Chondrocyte (in vitro differentiated cells): ENCODE measurements at places on chromosomes 2 and 18. TPM values are rescaled to one million over a fixed set of nuclear protein-coding genes. Genes with fewer than 3 reads are reported as not detected.

TUBA4B gene
- not detected in 3 replicates for total RNA-seq

DNA sequence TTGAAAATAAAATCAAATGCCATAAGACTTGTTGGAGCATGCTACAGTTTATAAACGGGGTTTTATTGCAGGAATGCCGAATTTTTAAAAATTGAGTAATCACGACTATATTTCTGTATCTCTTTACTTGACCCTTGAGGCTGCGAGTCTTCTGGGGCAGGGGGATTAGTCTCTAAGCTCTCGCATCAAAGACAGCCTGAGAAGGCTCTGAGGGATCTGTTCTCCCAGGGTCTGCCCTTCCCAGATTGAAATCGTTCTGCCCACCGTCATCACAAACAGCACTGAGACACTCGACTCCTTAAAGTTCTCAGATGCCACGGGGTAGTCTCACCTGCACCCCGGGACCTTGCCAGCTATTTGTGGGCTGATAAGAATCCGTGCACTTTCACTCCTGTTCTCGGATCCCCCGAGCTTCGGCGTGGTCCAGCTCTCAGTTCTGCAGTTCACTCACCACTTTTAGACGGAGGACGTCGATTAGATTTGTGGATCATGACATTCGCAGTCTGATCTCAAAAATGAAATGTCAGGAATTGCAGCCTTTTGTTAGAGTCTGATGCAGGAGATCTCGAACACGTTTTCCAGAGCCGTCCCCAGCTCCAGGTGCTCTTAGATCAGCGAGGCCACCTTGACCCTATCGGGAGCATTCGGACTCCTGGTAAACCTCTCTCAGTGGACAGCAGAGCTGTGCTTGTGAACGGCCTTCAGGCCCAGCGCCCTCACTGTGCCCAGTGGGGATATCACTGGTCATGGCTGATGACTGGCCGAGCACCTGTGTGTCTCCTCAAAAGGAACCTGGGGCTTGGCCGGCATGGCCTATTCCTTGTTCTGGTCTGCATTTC is 43.0 kb downstream of the TWIST2 start:
- DNase-seq, result no peak

LCT gene
- total RNA-seq, result not detected in 3 replicates

GRCh38 chr18:48818329-48819254 is 132.2 kb downstream of the SMAD7 start:
- DNase-seq, result peak; percentile 62

ALLC gene
- total RNA-seq, result not detected in 3 replicates

DNA sequence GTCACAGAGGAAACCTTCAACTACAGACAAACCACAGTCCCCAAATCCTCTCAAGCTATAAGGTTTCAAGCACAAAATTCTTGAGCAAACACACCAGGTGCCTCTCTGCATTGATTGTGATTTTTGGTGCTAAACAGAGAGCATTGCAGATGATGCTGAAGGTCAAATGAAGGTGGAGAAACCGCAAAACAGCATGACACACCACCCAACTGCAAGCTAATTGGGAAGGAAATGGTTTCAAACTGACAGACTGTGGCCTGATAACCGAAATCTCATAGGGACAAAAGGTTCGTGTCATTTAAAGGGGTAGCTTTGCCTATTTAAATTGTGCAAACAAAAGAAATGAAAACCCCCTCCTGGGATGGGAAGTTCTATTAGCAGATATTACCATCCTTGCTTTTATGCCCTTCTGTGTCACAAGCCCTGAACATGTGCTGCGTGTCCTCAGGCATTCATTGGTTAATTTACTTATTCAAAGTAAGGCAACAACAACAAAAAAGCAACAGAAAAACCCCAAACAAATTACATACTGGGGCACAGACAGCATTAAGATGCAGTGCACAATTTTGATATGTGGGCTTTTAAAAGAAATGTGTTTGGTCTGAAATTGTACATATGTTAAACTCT is 154.9 kb downstream of the AQP4 start:
- no peak for DNase-seq

- DNase-seq, result no peak
Measured at GRCh38 chr2:113876503-113877387, 13.1 kb upstream of the ACTR3 start.

- DNase-seq, result no peak
Measured at GRCh38 chr2:17517481-17518211, 594 bp downstream of the RAD51AP2 start.

DNA sequence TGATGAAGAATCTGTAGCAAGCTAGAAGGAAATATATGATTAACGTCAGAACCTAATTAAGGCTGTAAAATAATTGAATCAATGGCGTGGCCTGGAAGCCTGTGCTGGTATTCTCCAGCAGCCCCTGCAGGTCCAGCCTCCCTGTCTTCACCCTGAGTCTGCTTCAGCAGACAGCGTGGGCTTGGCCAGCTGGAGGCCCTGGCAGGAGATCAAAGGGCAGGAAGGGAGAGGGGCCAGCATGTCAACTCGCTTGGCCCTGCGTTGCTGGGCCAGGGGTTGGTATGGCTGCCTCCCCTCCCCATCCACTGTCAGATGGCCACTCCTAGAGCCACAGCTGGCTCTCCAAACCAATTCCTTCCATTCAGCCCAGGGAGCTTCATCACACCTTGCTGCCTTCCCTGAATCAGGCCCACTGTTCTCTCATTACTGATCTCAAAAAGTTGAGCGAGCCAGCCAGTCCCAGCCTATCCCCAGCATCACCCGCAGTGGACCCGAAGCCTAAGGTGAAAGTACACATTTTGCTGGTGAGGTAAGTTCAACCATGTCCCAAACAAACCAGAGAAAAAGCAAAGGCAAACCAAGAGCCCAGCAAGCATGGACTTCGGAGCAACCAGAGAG is 228.4 kb upstream of the AGAP1 start:
- no peak for DNase-seq

DNA sequence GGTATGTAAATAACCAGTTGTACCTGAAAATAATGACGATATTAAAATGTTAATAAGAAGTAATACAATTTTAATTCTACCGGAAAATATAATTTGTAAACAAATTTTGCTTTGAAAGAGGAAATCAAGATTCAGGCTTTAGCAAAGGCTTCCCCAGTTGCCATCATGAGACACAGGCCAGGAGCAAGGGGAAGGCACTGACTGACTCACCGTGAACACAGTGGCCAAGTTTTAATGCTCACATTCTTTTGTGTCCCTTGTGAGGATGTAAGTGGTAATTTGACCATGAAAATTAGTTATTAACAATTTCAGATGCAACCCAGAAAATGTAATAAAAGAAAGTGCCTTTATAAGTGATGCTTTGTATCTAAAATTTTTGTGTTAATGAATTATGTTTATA is 164.1 kb downstream of the GREB1L start:
- DNase-seq, result no peak
